ENCODE measurements at places on chromosomes 2 and 18.

DNA sequence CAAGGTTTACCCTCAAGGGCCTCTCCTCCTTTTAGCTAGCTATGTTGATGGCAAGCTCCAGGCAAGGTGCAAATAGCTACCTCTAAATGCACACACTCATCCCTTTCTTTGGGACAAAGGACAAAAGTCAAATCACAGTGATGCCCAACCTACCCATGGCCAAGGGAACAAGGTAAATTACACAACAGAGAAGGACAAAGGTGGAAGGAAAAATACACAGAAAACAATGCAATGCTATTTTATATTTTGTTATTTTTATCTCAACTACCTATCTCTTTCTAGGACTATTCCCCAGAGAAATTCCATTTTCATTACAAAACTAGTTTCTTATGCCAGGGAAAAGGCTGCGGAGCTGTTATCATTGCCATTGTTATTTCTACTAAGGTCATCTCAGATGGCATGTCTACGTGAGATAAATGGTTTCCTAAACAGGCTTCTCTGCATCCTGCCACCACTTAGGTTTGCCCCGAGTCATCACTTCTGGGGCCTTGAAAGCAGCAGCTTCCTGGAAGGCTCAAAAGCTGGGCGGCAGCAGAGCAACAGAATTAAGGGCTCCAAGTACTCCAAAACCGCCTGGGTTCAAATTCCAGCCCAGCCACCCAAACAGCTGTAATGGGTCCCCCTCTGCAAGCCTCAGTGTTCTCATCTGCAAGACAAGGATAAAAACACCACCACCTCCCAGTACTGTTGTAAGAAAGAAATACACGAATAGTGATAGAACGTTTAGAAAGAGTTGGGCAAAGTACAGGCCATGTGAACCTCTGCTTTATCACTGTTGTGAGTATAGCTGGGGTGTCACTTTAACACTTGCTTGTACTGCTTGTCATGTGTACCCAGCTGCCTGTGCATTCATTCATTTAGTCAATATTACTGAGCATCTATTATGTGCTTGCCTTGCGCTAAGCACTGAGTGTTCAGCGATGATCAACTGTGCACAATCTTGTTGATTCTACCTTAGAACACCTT is 20.9 kb downstream of the BCL2 start:
- DNase-seq: no peak

GRCh38 chr18:57864615-57865121 is 61.6 kb upstream of the ATP8B1 start:
- DNase-seq: no peak

DNA sequence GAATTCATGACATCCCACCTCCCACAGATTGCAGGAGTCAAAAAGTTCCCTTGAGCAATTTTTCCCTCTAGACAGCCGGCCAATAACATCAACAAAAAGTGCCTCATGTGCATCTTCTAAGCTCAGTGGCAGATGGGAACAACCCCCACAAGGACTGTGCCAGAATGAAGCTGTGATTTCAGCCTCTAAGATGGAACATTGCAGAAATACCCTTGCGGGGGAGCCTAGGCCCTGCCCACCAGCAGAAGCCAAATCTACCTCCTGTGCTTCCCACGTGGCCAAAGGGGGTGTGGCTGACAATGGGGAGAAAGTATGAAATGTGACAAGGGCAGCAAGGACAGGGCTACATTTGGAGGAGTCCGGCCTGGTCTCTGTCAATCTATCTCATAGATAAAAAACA is 482.3 kb downstream of the TGIF1 start:
- DNase-seq: no peak

- no peak for DNase-seq
These were observed at the start of gene SCN7A for GRCh38 chr2:166494140-166494624. TSS of gene SCN7A (minus strand) at chr2:166494249. CDS start at chr2:166477696, 16,553 bp downstream.

GRCh38 chr2:105917226-105917625 is 172.5 kb downstream of the NCK2 start:
- no peak for DNase-seq

All from activated T-helper 2 cell treated with anti-CD3 and anti-CD28 coated beads, Interferon-gamma antibody, Interleukin-2, Interleukin-4, amounts not matched to agents 10 μg/mL and 5 μg/mL and 100 μg/mL, durations not matched to agents 14 hours and 24 hours and 36 hours (primary cell).